ENCODE measurements at places on chromosomes 6 and 20.

DNA sequence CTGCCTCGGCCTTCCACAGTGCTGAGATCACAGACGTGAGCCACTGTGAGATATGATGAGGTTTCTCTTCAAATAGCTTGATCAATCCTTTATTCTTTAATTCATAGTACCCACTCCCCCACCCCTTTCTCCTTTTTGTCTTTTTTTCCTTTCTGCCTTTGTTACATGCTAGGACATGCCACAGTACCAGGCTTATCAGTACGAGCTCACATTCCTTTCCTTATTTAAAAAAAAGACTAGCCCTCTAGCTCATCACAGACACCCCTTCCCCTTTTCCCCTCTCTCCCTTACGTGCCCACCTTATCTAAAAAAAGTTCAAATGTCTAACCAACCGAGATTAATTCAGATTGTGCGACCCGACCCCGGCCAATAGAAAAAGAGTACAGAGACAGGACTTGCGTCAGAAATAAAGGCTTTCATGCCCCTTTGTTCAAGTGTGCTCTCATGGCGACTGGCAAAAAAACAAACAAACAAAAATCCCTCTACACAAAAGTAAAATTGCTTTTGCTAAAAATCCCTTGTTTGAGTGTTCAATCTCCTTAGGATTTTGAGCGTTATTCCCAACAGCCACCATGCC, 49.2 kb downstream of the MRAP2 start:
- DNase-seq, result no peak

GRCh38 chr6:129476810-129477209, 233.2 kb downstream of the ARHGAP18 start:
- DNase-seq, result no peak

DNA sequence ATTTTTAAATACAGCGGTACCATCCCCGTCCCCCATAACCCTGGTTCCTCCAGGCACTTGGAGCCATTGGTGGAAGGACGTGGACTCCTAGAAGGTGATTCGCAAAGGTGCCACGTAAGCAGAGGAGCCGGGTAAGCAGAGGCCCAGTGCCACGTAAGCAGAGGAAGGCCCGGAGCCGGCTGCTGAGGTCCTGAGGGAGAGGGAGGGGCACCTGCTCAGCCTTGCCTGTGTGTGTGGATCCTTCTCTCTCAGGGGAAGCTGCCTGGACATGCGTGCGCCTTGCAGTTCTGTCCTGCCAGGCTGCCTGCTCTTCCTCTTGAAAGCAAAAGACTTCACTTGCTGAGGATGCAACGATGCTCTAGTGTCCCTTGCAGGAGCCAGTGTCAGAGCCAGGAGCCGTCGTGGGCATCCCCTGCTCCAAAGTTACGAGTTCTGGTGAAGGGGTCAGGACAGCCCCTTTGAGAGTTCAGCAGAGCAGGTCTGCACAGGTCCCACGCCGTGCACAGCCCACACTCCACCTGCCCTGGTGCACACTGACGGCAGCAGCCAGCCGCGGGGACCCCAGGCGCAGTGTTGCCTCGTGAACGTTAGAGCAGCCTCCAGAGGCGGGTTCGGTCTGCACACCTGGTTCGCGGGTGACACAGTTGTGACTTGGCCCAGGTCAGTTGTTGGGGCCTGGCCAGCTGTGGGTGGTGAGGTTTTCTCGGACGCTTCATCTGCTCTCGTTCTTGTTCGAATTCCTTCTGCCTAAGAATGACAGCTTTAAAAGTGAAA, 1.9 kb upstream of the NKAIN4 start:
- no peak for DNase-seq

DNA sequence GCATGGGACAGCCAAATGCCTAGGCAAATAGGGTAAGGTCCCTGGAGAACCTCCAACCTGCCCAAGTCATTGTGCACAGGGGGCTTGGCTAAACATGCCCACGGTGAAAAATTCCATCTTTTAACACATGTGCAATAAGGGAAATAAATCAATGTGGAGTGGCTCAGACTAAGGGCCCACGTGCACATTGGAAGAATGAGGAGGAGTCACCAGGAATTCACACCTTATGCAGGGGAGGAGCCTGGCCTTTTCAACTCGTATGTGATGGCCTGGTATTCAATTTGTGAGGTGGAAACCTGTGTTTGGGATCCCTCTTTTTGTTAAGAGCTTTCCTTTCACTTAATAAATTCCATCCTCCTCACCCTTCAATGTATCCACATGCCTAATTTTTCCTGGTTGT, 12.6 kb downstream of the C6orf52 start:
- DNase-seq, result no peak

GRCh38 chr6:143592335-143592734, 80.8 kb upstream of the FUCA2 start:
- no peak for DNase-seq

- no peak for DNase-seq
Observed at GRCh38 chr6:33897189-33897780, 93.5 kb upstream of the MLN start.

Data from GM04504 (cell line).